Gastroesophageal sphincter (tissue), 4 donors: ENCODE measurements at places on chromosomes 3 and 15.

- no peak for ATAC-seq
These were observed 221.7 kb upstream of the CMC1 start for GRCh38 chr3:28019740-28020139.

- no peak for ATAC-seq
These were observed 84.1 kb downstream of the TBC1D2B start for GRCh38 chr15:77993374-77993911.

DNA sequence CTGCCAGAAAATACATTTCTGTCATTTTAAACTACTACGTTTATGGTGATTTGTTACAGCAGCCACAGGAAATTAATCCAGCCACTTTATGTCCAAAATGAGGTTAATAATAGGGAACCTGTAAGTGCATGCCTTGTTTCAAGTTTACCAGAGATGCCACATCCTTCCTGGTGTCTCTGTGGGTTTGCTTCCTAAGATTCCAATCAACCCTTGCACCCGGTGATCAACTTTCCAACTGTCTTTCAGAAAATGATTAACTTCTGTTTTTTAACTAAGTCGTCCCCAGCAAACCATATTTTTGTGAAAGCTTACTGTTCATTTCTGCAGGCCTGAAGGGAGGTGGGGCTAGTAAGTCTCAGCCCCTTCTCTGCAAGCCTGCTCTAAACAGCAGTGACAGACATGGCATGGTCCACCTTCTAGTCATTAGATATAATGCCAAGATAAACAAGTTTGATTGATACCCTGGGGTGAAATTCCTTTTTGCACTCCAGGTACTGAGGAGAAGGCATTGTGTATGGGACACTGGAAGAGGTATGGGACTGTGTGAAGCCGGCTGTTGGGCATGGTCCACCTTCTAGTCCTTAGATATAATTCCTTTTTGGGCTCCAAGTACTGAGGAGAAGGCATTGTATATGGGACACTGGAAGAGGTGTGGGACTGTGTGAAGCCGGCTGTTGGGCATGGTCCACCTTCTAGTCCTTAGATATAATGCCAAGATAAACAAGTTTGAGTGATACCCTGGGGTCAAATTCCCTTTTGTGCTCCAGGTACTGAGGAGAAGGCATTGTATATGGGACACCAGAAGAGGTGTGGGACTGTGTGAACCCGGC, 11.1 kb upstream of the TMC3 start:
- ATAC-seq: no peak

DNA sequence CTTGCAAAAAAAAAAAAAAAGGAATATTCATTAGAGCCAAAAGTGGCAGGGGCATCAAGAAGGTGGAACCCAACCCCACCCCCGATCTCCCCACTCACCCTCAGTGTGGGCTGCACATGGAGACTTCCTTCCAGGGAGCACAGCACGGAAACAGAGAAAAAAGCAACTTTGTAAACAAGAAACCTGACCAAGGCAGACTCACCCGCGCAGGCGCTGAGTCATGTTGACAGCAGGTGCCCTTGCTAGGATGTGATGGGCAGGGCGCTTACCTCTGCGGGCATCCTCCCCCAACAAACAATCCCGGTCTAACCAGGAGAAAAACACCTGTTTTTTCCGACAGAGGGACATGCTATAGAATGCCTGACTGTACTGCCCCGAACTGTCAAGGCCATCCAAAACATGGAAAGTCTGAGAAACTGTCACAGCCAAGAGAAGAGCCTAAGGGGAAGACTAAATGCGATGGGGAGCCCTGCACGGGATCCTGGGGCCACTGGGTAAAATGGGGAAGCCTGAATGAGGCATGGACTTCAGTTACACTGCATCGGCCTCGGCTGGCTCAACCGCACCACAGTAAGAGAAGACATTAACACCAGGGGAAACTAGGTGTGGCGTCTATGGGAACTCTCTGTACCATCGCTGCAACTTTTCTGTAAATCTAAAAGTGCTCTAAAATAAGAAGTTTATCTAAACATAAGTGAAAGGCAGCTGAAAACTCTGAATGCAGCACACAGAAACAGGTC, 66.7 kb upstream of the GATA2 start:
- no peak for ATAC-seq

GRCh38 chr15:89828281-89829145, 13.9 kb upstream of the ANPEP start:
- peak; percentile 72 for ATAC-seq

GRCh38 chr3:95627697-95628096, 1186.7 kb upstream of the EPHA6 start:
- ATAC-seq: no peak

GRCh38 chr3:126807795-126808194, 103.8 kb downstream of the CHCHD6 start:
- ATAC-seq: no peak

- no peak for ATAC-seq
These were observed 1405.3 kb downstream of the SI start for GRCh38 chr3:163672954-163673353.
